ENCODE measurements at places on chromosomes 12 and 14.

- DNase-seq = no peak
Measured at GRCh38 chr12:46916796-46917419, 91.1 kb upstream of the SLC38A4 start.

DNA sequence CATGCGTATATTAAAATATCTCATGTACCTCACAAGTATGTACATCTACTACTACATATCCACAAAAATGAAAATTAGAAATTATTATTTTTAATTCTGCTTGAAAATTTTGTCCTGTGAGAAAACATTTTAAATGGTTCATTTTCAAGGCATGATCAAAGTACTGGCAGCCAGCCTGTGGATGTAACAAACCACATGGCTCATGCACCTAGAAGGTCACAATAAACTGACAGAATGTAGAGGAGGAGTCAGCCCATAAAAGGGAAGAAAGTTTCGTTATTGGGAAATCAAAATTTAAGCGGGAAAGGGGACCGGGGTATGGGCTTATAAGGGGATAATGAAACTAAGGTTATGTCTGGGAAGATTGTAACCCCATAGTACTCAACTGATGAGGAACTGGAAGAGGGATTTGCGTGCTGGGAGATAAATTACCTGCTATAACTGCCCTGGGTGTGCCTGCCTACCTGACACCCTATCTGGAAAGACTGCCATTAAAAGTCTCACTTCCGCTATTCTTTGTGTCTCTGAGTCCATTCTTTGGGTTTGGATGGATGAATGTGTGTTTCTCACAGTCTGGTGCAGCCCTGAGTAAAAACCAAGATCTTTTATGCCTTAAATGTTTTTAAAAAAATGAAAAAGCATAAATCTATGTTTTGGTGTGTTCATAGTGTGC lies 62.2 kb upstream of the PCED1B start:
- DNase-seq = no peak

GRCh38 chr12:52895726-52896189 lies 9.1 kb downstream of the KRT8 start:
- no peak for DNase-seq

- no peak for DNase-seq
Measured at GRCh38 chr12:100174495-100174894, 26.1 kb upstream of the ACTR6 start.

DNA sequence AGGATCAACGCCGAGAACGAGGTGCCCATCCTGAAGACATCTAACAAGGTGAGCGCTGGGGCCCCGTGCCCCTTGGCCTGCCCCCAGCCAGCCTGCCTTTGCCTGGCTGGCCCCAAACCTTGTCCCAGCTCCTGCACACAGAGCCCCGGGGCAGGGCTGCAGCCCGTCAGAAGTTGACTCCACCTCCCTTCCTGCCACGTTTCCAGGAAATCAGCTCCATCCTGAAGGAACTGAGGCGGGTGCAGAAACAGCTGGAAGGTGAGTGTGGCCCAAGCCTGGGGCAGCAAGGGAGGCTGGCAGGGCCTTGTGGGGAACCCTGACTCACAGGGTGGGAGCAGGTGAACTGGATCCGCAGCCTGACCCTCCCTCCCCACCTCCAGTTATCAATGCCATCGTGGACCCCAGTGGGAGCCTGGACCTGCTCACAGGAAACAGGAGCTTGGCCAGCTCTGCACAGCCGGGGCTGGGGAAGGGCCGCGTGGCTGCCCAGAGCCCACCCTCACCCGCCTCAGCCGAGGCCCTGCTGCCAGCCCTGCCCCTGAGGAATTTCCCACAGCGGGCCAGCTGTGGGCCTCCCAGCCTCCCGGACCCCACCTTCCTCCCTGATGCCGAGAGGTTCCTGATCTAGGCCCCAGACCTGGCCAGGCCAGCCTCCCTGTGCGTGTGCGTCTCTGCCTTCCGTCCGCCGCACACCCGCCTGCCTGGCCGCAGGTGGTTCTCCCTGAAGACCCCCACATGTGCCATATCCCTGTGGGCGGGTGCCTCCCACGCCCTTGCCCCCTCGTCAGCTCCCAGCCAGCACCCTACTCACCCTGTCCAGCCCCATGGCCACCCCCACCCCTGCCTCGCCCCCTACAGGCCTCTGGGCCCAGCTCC lies 29.5 kb downstream of the CEP170B start:
- peak; percentile 21 for DNase-seq

GRCh38 chr14:39267608-39268005 lies 33.9 kb downstream of the MIA2 start:
- DNase-seq = no peak

- no peak for DNase-seq
Measured at GRCh38 chr12:89432396-89432795, 80.1 kb upstream of the DUSP6 start.

DNA sequence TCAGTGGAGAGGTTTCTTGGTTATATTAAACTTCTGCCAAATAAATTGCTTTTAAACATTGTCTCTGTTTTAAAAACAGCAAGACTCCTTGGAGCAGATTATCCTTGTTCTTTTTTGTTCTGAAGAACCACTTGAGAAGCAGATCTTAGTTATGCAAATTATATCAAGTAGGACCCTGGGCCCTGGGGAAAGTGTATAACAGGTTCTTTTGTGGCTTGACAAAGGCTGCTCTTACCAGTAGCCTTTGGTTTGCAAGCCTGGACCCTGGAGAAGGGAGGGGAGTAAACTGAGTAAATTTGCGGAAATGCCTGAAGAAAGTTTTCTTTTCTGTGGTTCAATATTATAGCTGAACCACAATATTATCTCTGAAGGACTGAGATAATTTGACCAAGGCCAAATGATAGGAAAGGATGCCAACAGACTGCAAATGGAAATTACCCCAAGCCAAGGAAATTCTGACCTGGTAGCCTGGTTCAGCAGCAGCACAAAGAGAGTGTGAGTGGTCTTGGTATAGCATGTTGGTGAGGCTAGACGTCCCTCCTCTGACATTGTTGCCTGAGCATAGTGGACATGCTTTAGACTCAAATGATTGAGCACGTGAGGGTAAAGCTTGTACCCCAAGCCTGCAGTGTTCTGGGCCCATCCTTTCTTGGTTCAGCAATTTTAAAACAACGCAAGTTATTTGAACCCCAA lies 30.4 kb upstream of the SIX1 start:
- no peak for DNase-seq

DNA sequence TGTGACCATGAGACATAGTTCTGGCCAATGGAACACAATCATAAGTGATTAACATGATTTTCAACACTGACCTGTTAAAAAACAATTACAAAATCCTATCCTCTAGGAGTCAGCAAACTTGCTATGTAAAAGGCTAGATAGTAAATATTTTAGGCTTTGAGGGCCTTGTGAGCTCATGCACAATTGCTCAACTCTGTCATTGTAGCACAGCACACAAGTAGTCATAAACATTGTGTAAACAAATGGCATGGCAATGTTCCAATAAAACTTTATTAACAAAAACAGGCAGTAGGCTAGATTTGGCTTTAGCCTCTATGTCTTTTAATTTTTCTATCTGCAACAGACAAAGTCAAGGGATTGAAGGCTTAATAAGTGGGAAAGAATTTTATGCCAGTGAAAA lies 350.7 kb downstream of the C12orf50 start:
- no peak for DNase-seq

DNA sequence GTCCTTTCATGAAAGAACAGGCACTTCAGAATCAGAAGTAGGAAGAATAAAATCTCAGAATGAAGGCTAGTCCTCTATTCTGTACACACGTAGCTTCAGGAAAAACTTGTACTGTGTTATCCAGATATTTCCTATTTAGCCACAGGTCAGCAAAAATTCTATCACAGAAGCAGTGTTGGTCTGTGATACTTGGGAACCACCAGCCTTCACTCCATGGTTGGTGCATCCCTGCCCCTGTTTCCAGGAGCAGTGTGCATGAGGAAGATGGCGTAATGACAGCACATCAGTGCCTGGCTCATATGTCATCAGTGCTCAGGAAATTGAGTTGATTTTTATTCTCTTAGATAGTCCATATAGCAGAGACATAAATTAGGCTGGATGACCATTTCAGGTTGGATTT lies 87.7 kb downstream of the SAMD4A start:
- DNase-seq = no peak

- no peak for DNase-seq
Measured at GRCh38 chr14:72699443-72699842, 194.5 kb downstream of the DPF3 start.

DNA sequence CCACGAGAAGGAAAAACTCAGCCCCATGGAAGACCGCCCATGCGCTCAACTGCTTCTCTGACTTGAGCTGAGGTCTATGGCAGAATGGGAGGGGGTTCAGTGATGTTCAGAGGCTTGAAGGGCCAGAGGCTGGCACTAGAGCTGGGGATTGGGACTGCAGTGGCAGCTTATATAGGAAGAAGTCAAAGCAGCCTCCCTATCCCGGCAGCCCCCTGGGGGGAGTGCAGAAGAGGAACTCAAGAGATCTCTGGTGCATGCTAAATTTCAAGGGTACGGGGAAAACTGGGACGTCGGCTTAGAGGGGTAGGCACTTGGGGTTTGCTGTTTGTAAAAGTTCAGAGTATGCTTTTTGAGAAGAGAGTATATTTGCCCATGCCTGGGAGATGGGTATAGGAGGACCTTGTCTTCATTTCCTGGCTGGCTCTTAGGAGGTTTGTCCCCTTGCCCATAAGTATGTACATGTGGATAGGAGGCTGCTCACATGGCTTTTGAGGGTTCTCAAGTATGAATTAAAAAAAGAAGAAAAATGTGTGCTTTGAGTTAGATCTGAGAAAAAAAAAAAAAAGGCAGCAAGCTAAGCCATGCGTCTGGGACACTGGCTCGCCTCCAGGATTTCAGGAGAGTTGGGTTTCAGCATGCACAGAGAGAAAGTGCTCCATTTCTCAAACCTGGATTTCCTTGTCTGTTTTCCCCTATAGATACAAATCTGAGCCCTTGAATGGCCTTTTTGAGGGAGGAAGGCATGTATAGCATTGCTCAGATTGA lies 3.2 kb upstream of the MEG3 start:
- DNase-seq = no peak

GRCh38 chr12:122820838-122821271 lies 14.4 kb upstream of the HIP1R start:
- no peak for DNase-seq

DNA sequence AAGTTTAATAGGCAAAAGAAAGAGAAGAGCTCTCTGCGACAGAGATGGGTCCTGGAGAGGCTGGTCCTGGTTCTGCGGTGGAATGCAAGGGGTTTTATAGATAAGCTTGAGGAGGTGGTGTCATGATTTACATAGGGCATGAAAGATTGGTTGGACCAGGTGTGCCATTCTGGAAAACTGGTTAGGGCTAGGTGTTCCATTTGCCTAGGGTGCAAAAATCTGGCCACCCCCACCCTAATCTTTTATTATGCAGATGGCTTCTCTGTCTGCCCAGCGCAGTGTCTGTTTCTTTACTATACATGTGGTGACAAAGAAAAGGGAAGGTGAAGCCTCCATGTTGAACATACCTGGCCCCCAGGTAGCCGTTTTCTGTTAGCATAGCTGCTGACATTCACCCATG lies 65.4 kb downstream of the ERC1 start:
- no peak for DNase-seq

- DNase-seq = peak; percentile 38
Measured at GRCh38 chr14:60637479-60638315, 11.6 kb downstream of the SIX1 start.

DNA sequence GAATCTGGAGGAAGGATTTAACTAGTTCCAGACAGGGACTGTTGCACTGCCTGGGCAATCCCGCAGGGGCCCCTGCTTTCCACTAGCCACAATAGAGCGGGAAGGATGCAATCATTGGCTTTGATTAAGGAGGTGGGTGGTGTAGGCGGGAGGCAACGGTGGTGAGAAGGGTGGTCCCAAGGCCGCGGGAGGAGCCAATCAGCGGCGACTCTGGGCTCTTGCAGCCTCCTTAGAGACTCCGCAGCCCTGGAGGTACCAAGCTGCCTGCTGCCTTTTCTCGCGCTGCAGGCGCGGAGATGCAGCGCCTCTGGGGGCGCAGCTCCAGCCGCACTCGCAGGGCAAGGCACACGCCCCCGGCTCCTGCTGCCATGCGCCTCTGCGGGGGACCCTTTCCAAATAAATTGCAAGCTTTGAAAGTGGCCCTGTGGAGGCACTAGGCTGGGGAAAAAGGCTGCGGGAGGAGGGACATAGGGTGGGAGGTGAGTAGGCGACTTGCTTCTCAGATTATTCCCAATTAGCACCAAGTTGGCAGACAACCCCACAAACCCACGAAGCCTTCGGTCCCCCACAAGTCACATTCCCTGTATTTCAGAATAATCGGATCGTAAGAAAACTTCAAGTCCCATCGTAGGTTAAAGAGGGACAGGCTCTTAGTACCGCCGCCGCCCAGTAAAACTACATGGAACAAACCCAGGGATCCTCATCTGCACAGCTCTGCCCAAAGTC lies 858 bp upstream of the KCNA1 start:
- DNase-seq = peak; percentile 52

DNA sequence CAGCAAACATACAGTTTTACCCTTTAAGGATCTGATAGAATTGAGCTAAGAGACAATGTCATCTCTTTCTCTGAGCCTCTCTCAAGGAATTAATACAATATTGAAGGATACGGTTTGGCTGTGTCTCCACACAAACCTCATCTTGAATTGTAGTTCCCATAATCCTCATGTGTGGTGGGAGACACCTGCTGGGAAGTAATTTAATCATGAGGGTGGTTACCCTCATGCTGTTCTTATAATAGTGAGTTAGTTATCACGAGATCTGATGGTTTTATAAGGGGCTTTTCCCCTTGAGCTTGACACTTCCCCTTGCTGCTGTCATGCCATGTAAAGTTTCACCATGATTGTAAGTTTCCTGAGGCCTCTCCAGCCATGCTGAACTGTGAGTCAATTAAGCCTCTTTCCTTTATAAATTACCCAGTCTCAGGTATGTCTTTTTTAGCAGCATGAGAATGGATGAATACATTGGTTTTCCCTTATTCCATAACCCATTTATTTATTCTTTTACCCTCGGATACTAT lies 47.6 kb downstream of the TMEM30B start:
- no peak for DNase-seq

GRCh38 chr14:69579476-69579875 lies 4.8 kb upstream of the CCDC177 start:
- no peak for DNase-seq

DNA sequence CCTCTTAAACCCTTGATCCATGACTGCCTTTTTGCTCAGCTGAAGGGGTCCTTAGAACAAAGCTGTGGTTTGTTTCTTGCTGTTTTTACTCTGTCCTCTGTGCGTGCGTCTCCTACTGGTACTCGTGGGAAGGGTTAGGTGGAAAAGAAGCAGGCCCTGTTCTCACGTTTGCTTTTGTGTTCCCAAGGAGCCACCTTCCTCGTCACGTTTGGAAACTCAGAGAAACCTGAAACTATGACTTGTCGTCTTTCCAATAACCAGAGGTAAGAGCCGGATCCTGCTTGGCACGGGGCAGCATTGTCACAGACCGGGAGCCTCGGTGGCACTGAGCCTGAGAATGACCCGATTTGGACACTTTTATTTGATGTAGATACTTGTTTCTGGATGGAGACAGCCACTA lies 13.1 kb downstream of the ZFYVE21 start:
- DNase-seq = no peak

GRCh38 chr12:43060742-43061141 lies 471.2 kb upstream of the PRICKLE1 start:
- no peak for DNase-seq

- DNase-seq = no peak
Measured at GRCh38 chr12:120698665-120699064, 11.6 kb upstream of the UNC119B start.

GRCh38 chr12:13347241-13348043 lies 150.9 kb downstream of the EMP1 start:
- DNase-seq = no peak

- no peak for DNase-seq
Measured at GRCh38 chr12:120508537-120508936, 12.6 kb downstream of the DYNLL1 start.
